Left kidney (tissue), 8 donors: ENCODE measurements at places on chromosomes 11 and 22. TPM values are rescaled to one million over a fixed set of nuclear protein-coding genes. Genes with fewer than 3 reads are reported as not detected.

The OR6Q1 gene
- not detected for polyA plus RNA-seq

The MCHR1 gene
- 0.20 TPM for polyA plus RNA-seq

The OPCML gene
- polyA plus RNA-seq: 13.9 TPM

DNA sequence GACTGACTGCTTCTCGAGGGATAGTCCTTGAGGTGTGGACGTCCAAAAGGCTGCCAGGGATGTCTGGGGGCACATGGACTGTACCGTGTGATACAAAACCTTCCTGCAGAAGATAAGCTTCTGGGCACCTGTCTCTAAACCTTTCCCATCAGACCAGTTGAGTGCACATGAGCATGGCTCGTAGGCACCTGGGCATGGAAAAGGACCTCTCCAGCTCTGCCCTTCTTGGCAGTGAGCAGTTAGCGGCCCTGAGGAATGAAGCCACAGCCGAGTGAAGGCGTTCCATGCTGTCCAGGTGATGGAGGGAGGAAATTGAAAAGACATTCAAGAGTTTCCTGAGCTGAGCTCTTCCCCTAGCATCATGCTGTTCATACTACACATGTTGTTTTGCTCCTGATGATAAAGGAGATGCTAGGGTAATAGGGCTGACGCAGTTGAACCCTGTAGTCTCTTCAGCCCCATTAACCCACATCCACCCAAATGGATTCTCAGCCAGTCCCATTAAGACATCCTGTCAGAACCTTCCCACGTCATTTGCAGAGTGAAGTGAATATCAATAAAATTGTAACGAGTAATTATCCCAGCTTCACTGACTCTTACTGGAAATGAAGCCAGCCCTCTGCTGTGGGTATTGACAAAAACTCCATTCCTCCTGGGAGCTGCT is 138.6 kb downstream of the KIRREL3 start:
- DNase-seq: no peak

GRCh38 chr22:31952094-31952401 is 7.7 kb downstream of the YWHAH start:
- DNase-seq: no peak

- DNase-seq: no peak
Observed at GRCh38 chr11:128422576-128423370, 164.6 kb downstream of the ETS1 start.

DNA sequence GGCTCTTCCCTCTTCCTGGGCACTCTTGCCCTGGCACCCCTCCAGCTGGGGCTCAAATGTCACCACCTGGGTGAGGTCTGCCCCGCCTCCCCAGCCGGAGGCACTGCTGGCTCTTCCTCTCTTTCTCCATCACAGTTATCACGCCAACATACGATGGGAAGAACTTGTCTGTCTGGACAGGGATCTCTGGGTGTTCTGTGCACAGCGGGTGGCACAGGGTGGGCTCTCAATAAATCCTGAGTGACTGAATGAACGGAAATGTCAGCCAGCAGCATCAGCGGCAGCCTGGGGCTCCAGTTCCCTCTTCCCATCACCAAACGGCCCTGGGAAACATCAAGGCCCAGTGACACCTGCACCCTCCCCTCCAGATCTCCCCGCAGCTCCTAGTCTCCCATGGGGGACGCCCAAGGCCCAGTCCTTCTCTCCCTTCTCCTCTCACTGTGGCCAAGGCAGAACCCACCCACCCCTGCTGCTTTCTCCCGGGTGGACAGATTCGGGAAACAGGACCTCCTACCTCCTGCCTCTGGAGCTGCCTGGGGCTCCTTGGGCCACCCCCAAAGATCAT is 440 bp upstream of the SLC25A45 start:
- no peak for DNase-seq

DNA sequence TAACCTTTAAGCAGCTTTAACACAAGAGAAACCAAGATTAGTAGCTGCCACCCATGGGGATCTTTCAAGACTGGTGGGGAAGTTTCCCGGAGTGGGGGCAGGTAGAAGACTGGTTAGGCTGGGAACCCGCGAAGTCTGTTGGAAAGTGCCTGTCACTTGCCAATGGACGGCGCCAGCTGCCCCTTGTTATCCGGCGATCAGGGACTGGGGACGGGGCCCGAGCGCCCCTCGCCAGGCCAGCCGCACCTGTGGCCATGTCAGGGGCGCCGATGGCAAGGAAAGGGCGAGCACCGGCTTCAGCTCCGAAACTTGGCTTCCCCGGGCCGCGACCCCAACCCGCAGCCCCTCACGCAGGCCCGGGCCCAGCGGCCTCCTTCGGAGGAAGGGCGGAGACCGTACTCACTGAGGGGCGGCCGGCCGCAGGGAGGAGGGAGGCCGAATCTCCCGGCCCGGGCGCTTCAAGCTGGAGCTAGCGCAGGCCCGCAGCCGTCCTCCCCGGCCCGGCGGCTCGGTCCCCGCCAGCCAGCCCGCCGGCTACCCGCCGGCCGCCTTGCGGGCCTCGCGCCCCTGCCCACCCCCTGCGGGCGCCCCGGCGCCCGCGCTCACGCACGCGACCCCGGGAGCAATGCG is 539 bp downstream of the EIF4ENIF1 start:
- no peak for DNase-seq
